ENCODE measurements at places on chromosomes 2 and 18.

GRCh38 chr2:180677200-180677599 lies 303.2 kb upstream of the UBE2E3 start:
- DNase-seq, result no peak

- DNase-seq, result no peak
Observed at GRCh38 chr18:43220691-43221090, 56.6 kb downstream of the SYT4 start.

- no peak for DNase-seq
Observed at GRCh38 chr2:217722883-217723472, 279.8 kb downstream of the TNS1 start.

DNA sequence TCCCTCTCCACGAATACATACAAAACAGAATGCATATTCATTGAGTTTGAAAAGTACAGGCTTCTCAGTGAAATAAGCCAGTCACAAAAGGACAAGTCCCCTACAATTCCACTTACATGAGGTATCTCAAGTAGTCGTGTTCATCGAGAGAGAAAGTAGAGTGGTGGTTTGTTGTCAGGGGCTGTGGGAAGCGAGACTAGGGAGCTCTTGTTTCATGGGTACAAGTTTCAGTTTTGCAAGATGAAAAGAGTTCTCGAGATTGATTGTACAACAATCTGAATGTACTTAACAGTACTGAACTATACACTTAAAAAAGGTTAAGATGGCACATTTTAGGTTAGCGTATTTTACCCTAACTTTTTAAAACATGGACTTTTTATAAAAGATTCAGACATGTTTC lies 71.5 kb upstream of the TTC39C start:
- no peak for DNase-seq

DNA sequence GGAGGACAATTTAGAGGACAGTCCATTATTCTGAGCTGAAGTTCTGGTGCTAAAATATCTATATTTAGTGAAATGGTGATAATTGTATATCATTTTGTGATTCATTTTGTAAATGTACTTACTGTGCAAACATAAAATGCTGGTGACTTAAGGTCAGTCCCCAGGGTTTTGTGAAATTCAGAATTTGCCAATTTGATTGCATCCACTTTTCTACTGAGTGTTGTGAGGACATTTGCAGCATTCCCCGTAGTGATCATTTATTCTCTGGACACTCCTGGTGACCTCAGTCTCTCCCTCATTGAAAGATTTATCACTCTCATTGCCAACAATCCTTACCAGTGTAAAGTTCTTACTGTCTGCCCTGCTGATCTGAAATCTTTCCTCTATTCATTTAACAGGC lies 98.2 kb downstream of the SOCS6 start:
- DNase-seq, result no peak

DNA sequence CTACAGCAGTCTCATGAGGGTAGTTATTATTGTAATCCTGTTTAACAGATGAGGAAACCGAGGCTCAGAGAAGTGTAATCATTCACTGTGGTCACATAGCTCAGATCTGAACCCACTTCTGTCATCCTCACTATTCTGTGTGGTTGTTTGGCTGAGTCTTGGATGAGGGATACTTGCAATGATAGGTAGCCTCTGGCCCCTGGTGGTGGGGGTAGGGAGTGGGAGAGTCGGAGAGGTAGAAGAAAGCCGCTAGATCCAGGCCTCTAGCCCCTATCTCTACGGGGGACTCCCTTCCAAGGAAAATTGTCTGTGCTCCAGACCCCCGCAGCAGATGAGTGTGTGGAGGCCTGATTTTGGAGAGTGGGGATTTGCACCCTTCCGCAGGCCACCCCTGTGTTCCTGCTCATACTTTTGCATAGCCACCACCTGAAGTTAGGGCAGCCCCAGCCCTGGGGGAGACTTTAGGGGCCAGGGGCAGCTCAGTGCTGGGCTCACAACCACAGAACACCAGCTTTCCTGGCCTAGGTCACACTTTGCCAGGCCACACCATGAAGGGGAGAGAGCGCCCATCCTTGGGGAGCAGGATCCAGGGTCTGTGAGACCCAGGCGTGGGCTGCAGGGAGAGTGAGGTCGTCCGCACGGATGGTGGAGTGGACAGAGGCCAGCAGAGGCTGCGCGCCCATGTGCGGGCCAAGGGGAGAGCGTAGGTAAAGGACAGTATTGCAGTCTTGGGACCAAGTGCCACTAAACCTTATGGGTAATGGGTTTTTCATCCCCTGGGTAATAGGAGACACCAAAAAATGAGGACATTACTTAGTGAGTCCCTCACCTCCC lies 148.2 kb downstream of the GLI2 start:
- no peak for DNase-seq

DNA sequence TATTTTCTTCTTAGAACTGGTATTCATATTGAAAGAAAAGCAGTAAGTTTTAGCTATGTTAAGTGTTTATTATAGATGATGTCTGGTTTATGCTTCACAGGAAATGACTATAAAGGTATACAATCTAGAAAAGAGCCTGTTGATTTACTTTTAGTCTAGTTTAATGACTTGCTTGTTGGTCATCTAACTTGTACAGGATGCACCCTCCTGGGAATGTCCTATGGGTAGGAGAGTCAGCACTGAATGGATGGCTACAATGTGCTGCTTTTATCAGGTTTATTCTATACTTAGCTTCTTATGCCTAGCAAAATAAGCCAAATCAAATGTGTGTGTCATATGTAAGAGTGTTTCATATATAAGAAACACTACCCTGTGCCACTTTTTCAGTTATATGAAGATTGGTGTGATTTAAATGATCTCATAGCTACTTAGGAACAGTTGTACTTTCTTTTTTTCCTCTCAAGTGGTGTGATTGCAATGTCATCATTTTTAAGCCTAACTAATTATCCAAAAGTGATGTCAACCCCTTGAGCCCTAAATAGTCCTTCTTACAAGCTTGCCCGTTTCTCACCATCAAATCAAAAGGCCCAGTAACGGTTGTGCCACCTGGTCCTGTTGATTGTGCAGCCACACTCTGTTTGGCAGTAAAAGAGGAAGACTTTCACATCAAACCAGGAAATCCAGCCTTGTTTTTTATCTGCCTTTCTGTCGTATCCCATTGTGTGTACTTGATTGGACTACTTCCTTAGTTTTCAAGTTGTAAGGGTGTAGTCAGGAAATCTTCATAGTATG lies 176.0 kb downstream of the DIS3L2 start:
- no peak for DNase-seq

- DNase-seq, result no peak
Observed at GRCh38 chr18:23194155-23194996, 59.1 kb downstream of the CABLES1 start.

DNA sequence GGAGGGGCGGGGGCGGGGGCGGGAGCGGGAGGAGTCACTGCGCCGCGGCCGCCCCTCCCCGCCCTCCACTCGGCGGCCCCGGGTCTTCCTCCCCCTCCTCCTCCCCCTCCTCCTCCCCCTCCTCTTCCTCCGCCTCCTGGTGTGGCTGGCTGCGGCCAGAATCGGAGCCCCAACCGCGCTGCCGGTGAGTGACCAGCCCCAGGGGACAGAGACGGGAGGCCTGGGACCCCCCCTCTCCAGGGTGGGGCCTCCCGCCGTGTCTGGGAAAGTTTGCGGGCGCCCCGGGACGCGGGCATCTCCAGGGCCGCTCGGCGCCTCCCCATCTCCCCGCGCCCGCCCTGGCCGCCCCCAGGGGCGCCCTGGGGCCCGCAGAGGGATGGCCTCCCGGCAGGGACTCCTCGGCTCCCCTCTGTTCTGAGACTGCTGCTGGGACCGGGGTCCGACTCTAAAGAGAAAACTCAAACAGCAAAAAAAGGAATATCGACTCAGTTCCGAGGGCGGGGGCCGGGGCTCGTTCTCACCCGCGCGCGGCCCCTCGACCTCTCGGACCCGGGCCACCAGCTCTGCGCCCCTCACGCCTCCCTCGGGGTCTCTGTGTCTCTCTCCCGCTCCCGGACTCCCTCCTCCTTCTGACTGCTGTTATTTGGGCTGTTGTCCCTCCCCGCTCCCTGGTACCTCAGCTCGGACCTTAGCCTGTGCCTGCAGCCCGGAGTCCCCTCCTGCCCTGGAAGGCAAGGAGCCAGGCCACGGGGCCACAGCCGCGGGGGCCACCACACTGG lies at the start of gene STON1:
TSS of gene STON1 (plus strand) at position 122 of the 779 bp plus-strand sequence. CDS start 50,480 bp downstream, outside the sequence.
- peak; percentile 50 for DNase-seq

DNA sequence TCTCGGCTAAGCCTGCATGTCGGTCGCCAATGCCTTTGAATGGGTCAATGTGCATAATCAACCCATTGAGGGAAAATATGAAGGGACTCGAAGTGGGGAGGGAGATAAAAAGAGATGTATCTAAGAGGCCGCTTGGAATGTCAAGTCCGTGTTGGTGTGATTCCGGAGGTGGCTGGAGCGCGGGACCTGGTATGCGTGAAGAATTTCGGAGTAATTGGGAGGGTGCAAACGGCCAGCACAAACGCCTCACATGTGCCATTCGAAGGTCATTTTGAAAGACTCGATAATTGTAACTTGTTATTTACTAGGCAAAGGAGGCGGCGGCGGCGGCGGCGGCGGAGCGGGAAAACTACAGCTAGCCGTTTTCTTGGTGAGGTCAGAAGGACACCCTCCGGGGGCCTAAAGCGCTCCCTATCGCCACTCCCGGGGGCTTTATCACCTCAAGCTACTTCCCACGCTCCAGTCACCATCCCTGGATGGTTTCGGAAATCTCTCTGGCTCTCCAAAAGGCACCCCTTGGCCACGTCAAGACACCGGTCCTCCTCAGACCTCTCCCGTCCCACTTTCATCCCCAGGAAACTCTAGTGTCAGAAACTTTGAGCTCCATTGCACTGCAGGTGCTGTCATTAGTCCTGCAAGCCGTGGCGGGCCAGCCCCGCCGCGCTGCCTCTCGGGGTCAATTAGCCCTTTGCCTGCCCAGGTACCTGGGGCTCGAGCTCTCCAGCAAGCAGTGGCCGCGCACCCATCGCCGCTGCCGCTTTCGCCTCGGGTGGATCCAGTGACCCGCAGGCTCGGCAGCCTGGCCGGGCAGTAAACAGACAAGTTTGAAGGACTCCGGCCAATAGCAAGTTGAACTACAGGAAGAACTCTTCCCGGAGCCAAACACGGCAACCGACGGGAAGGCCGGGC lies 1.5 kb downstream of the ERBB4 start:
- peak; percentile 19 for DNase-seq

DNA sequence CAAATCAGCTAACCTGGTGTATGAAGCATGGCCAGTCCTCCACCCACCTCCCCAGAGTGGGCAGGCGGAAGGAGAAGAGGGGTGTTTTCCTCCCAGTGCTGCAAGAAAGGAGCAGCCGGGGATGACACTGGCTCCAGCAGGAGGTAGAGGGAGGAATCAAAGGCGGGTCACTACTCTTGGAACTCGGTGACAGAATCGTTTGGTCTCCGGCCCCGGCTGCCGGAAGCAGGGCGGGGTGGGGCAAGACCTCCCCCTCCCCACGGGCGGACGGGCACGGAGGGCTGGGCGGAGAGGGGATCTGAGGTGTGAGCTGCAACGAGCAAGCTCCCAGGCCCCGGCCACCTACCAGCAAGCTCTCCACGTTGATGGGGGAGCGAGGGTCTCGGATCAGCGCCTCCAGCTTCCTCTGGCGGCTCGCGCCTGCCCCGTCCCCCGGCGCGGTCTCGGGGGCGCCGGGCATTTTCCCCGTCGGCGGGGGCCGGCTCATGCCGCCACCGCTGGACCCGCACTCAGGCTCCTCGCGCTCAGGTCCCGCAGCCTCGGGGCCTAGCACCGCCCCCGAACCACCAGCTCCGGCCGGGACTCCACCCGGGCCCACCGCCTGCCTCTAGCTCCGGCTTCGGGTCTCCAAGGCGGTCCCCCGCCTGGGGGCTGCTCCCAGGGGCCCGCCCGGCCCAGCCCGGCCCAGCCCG lies 640 bp downstream of the ROCK2 start:
- peak; percentile 65 for DNase-seq

DNA sequence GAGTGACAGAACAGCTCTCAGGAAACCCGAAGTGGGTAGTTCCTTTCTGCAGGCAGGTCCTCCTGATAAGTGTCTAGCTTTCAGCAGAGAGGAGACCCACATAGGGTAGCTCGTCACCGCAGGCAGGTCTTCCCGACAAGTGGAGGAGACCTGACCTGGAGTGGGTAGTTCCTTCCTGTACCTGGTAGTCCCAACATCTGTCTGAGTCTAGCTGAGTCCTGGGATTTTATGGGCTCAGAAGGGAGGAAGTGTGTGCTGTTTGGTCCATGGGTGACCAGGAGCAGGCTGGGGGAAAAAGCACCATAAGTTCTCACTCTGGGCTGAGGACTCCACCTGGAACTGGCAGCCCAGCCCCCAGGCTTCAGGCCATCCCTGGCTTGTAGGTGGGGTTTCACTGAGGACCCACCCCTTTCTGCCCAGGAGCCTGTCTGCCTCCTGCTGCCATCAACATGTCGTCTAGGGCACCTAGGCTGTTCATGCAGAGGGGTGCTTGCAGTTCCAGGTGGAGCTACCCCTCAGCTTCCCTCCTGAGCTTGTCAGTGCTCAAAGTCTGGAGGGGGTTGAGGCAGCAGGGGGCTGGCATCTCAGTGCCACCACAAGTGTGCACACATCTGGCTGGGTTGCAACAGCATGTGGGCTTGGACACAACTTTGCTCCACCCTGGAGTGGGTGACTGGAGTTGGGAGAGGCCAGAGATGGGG lies 9.4 kb downstream of the DYSF start:
- no peak for DNase-seq

GRCh38 chr18:62347089-62347506 lies 22.0 kb downstream of the TNFRSF11A start:
- peak; percentile 15 for DNase-seq

- no peak for DNase-seq
Observed at GRCh38 chr2:136215908-136216472, 98.0 kb upstream of the CXCR4 start.

DNA sequence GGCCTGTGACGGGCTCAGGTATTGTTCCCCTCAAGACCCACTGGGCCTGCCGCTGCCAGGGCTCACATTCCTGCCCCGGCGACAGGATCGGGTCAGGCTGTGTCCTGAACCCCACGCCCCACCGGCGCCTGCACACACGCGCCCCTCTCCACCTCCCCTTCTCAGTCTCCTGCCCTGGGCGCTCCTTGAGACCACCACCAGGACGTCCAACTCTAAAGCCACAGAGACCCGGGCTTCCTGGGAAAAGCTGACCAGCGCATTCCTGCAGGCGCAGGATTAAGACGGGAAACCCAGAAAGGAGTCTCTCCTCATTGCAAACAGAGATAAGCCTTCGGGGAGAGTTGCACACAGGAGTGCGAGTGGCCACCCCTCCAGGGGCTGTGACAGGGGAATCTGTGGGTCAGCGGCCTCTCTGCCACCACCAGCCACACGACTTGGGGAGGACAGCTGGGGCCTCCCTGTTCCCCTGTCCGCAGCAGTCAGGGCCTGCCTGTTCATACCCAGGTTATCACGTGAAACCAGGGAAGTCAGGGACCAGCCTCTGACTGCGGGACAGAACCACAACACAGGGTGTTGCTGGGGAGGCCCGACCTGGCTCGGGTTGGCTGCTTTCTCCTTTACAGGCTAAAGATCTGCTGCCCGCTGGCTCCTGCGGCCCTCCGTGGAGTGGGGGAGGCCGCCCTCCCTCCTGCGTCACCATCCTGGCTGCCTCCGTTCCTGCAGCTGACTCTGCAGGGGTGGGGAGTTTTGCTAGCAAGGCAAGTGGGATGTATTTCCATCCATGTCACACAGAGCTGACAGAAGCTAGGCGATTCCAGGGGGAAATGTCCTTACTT lies 88.8 kb downstream of the ZCCHC2 start:
- DNase-seq, result no peak

- DNase-seq, result no peak
Observed at GRCh38 chr2:64840426-64840881, 148.7 kb upstream of the SLC1A4 start.

All from M059J (cell line).